Left cardiac atrium (tissue), 4 donors: ENCODE measurements at places on chromosomes 3 and 15. TPM values are rescaled to one million over a fixed set of nuclear protein-coding genes. Genes with fewer than 3 reads are reported as not detected.

- DNase-seq = no peak
Observed at GRCh38 chr3:32960404-32961170, 9.1 kb downstream of the CCR4 start.

GRCh38 chr3:5036858-5037257, 57.6 kb downstream of the BHLHE40 start:
- DNase-seq = no peak

DNA sequence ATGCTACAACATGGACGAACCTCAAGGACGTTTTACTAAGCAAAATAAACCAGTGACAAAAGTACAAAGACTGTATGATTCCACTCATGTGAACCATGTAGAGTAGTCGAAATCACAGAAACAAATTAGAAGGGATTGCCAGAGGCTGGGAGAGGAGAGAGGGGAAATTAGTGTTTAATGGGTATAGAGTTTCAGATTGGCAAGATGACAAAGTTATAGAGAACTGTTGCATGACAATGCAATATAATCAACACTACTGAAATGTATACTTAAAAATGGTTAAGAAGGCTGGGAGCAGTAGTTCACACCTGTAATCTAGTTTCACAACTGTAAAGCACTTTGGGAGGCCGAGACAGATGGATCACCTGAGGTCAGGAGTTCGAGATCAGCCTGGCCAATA, 36.9 kb downstream of the PLS1 start:
- no peak for DNase-seq

DNA sequence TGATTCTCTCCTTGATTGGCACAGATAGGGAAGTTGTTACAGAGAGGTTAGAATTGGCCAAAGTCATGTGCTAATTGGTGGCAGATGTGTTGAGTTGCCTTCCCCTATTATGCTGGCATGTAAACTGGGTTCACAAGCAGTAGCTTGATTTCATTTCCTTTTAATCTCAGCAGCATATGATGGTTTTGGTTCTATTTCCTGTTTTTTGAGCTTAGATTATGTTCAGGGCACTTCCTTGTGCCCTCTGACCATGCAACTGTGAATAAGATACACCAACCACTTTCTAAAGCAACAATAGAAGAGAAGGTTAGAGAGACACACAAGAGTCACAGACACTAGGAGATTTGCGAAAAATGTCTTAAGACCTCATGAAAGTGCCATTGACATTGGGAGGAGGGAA, 16.5 kb downstream of the HPS3 start:
- no peak for DNase-seq

DNA sequence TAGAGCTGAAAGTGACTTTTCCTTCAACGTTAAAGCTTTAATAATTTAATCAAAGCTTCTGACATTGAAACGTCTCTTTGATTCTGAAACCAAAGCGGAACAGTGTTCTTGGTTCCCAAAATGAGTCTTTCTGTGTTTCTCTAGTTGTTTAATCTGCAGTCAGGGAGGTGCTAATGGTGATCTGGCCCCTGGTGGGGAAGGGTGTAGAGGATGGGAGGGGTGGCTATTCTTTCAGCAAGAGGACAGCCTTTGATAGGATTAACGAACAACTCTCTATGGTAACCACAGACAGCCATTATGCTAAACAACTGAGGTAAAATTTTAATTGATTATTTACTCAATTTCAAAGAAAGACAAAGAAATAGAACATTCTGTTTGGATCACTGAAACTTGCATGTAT, 79.9 kb upstream of the CADPS start:
- DNase-seq = no peak

DNA sequence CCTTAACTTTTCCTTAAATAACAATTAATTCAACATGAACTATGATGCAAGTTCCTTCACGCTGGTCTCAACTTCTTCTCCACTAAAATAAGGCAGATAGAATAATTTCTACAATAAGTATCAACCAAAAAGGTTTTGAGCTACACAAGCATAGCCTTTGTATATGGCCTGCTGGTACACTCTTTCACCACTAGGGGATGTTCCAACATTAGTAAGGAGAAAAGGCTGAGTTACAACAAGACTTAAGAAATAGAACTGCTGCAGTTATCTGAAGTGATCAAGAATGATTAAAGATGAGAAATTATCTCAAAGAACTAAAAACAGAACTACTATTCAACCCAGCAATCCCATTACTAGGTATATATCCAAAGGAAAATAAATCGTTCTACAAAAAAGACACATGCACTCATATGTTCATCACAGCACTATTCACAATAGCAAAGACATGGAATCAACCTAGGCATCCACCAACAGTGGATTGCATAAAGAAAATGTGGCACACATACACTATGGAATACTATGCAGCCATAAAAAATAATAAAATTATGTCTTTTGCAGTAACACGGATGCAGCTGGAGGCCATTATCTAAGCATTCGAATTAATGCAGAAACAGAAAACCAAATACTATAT, 14.4 kb downstream of the ATP13A3 start:
- DNase-seq = no peak

DNA sequence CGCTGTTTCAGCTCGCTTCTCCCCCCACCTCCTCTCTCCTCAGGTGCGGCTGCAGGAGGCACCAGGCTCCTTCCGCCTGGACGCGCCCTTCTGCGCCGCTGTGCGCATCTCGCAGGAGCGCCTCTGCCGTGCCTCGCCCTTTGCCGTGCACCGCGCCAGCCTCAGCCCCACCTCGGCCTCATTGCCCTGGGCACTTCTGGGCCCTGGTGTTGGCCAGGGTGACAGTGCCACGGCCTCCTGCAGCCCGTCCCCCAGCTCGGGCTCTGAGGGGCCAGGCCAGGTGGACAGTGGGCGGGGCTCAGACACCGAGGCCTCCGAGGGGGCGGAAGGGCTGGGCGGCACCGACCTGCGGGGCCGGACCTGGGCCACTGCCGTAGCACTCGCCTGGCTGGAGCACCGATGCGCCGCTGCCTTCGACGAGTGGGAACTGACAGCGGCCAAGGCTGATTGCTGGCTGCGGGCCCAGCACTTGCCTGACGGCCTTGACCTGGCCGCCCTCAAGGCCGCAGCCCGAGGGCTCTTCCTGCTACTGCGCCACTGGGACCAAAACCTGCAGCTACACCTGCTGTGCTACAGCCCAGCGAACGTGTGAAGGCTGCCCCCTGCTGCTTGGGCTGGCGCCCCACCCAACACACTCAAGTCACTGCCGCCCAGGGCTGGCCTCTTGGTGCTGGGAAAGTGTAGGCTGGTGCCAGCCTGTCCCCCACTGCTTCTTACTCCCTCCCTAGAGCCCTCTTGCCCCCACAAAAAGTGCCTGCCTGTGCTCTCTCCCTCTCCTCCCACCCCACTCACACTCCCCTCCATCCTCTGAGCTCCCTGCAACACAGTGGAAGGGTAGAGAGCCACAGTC, 7.1 kb downstream of the ALG3 start:
- no peak for DNase-seq

DNA sequence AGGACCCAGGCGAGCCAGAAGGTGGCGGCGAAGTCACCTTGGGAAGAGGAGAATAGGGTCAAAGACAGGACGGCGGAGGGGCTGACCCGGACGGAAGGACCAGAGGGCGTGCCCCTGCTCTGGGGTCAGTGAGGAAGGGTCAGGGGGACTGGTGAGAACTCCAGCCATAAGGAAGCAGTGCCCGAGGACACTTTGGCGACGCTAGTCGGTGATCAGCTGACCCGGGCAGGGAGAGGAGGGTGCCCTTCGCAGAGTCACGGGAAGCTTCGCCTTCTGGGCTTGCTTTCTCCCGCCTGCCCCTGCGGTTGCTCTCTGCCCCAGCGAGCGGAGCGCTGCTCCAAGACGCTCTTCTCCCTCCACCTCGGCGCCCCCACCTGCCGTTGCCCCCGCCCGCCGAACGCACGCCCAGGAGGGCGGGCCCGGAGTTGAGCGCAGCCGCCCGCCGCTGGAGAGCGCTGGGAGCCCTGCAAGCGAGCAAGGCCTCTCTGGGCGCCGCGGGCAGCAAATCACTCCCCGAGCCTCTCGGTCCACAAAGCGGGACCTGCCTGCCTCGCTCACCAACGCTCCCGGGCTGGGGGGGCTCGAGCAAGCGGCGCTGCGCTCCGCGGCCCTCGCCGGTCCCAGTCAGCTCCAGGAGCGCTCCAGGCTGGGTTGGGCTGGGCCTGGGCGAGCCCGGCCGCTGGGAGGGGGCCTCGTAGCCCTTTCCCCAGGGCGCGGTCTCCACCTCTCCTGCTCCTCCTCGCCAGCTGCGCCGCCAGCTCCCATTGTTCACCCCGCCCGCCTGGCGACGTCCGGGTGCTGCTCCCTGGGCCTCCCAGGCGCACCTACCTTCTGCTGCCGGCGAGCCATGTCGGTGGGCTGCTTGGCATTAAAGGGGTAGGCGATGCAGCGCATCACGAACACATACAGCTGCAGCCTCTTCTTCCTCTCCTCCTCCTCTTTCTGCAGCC, 1.2 kb downstream of the CADPS start:
- DNase-seq = peak; percentile 42

Gene BSN
- 0.39 TPM for total RNA-seq

Gene PIF1
- total RNA-seq = 0.94 TPM

Gene SNURF
- total RNA-seq = 29.7 TPM
